ENCODE measurements at places on chromosomes 11 and 22. TPM values are rescaled to one million over a fixed set of nuclear protein-coding genes. Genes with fewer than 3 reads are reported as not detected.

DNA sequence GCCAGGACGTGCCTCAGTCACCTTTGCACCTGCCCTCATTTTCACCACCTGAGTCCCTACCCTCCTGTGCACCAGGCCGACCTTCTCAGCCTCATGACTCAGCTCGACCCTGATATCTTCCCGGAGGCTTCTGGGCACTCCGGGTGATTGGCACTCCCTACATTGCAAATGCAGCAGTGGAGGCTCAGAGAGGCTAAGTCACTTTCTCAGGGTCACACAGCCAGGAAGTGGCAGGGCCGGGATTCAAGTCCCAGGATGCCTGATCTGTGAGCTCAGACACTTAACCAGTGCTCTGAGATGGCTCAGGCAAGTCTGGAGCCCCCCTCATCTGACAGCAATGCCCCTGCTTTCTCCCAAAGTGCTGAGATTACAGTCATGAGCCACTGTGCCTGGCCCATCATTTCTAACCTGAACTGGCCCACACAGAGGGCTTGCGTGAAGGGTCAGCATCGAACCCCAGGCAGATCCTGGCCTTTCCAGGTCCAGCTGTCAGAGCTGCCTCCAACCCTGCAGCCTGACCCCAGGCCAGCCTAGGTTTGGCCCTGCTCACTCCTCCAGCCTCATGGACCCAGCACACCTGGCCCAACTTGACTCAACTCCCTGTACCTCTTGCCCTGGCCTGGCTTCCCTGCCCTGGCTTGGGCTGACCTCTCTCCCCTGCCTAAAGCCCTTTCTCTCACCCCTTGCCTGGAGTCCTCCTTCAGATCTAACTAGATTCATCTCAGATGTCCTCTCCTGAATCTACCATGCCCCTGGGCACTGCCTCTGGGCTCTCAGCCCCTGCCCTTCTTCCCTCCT, 40.7 kb upstream of the RTL6 start:
- DNase-seq, result no peak

DNA sequence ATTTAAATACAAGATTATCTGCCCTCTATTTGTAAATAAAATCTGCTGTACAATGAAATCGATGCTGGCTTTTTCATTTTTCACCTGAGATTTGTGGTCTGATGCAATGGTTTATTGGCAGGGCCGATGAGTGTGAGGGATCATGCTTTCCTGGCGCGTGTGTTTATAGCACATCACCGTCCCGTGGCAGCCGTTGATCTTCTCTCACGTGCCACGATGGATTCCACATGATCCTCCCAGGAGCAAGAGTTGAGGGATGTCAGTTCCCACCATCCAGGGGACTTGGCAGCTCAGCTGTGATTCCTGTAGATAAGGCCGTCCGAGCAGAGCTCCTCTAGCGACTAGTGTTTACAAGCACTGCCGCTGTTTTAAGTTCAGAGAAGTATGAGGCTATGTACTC, 213.7 kb downstream of the TBC1D22A start:
- DNase-seq, result no peak

The RAG1 gene
- total RNA-seq, result 1.6 TPM

The POU2AF2 gene
- not detected for total RNA-seq

GRCh38 chr11:119673759-119674336, 55.2 kb downstream of the NECTIN1 start:
- DNase-seq, result no peak

GRCh38 chr11:72709478-72710238, 35.4 kb upstream of the PDE2A start:
- DNase-seq, result no peak

GRCh38 chr11:106152824-106153223, 75.4 kb downstream of the AASDHPPT start:
- no peak for DNase-seq

The DLG2 gene
- total RNA-seq, result 1.2 TPM

The PRG3 gene
- not detected for total RNA-seq

Data from K562 (cell line).